C1 segment of cervical spinal cord (tissue), 14 donors: ENCODE measurements at places on chromosomes 2 and 18.

- DNase-seq = no peak
Measured at GRCh38 chr2:216810399-216811160, 49.3 kb downstream of the TNP1 start.

DNA sequence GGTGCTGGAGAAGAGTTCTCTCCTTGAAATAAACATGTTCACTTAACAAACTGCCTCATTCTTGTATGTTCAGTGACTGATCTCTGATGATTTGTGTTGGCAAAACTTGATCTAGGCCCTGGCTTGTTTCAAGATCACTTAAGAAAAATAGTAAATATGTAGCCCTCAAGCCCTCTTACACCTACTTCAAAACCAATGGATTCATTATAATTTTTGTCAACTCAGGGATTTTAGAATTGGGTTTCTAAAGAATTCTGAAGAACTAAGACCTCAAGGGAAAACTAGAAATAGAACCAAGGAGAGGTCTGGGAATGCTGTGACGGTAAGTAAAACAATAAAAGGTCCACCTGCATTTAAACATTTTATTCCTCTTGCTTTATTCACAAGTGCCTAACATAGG is 1731.6 kb upstream of the CELF4 start:
- no peak for DNase-seq

- DNase-seq = no peak
Measured at GRCh38 chr2:83899271-83899670, 559.8 kb downstream of the SUCLG1 start.

DNA sequence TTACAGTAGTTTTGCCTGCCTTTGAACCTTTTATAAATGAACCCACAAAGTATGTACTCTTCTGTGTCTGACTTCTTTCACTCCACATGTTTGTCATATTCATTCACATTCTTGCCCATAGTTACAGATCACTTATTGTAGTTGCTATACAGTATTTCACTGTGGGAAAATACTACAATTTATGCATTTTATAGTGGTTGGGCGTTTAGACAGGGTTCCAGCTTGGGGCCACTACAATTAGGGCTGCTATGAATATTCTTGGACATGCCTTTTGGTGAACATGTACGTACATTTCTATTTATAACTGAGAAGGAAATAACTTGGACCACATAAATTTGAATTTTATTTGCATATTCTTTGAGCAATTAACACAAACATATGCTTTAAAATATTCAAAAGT is 15.4 kb upstream of the PMAIP1 start:
- no peak for DNase-seq

- DNase-seq = no peak
Measured at GRCh38 chr18:64116571-64117175, 32.2 kb downstream of the LINC00305 start.

- DNase-seq = no peak
Measured at GRCh38 chr2:107525406-107525805, 301.3 kb upstream of the RGPD4 start.

- DNase-seq = no peak
Measured at GRCh38 chr2:17805717-17806363, 10.4 kb upstream of the MSGN1 start.

DNA sequence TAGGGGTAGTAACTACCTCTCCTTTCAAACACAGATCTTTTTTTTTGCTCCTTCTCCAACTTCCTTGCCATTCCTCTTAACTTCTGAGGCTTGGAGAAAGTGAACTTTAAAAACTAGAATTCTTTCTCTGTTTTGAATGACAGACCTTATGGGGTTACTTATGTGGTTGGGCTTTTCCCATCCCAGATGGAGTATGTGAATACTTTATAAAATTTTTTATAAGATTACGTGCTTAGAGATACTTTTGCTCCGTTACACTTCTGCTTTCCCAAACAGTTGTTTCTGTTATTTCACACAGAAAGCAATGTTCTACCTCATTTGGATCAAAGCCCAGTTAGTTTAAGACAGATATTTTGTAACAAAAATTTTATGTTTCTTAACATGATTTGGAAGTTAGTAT is 20.2 kb downstream of the GREB1L start:
- DNase-seq = no peak

DNA sequence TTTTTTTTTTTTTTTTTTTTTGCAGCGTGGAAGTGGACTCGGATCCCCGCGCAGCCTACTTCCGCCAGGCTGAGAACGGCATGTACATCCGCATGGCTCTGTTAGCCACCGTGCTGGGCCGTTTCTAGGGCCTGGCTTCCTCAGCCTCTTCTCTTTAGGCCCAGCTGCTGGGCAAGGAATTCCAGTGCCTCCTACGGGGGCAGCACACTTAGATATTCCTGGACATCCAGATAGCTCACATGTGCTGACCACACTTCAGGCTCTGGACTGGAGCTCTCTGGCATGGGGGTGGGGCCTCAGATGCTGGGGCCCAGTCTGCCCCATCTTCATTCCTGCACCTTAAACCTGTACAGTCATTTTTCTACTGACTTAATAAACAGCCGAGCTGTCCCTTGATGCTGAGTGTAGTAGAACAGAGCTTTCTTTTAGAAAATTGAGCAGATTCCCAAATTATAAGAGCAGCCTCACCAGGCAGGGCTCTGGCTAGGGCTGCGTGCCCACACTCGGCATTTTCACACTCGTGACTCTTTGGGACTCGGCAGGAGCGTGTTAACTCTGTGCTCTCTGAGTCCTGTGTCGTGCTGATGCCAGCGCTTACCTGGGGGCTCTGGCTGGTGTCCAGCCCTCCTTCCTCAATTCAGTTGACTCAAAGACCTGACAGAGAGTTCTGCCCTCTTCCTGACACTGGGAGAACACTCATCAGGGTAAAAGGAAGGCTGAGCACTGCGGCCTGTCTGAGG is 19.3 kb downstream of the SLC30A3 start:
- DNase-seq = no peak

DNA sequence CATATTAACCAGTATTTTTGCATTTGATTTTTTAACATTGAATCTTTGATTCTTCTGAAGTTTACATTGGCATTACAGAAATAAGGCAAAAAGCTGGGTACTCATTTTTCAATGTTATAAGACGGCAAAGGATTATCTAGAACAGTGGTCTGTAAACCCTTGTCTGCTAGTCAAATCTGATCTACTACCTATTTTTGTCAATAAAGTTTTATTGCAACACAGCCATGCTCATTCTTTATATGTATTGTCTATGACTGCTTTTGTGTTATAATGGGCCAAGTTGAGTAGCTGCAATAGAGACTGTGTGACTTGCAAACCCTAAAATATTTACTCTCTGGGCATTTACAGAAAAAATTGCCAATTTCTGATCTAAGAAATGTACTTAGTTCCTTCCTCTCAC is 181.0 kb downstream of the PDE11A start:
- no peak for DNase-seq

GRCh38 chr2:230512955-230513748 is 97.2 kb downstream of the SP100 start:
- DNase-seq = no peak

GRCh38 chr18:56770873-56771272 is 119.7 kb downstream of the WDR7 start:
- DNase-seq = no peak

- no peak for DNase-seq
Measured at GRCh38 chr2:205836477-205837221, 154.3 kb downstream of the NRP2 start.

DNA sequence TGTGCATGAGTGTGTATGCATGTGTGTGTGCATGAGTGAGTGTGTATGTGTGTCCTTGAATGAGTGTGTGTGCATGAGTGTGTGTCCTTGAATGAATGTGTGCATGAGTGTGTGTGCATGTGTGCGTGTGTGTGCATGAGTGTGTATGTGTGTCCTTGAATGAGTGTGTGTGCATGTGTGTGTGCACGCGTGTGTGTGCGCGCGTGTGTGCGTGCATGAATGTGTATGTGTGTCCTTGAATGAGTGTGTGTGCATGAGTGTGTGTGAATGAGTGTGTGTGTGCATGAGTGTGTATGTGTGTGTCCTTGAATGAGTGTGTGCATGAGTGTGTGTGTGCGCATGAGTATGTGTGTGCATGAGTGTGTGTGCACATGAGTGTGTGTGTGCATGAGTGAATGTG is 271.9 kb downstream of the RNF144A start:
- no peak for DNase-seq

GRCh38 chr18:65057439-65058083 is 693.3 kb upstream of the CDH7 start:
- no peak for DNase-seq

DNA sequence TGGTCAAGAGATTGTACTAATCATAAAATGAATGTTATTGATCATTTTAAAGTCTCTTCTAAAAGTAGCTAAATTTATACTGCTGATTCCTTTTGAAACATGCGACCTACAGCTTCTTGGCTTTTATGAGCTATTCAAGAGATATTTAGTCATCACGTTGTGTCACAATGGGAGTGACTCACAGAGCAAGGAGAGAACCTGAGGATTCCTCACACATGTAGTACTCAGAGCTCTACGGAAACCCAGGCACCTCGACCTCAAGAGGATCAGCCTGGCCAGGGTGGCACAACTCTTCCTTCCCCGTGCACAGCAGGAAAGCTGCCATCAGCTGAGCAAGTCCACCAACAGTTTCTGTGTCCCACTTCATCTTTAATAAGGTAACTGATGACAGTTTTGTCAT is at the start of gene DHRS9:
DHRS9 (plus strand) TSS at position 223 of the 400 bp plus-strand sequence. CDS start 12,019 bp downstream, outside the sequence.
- no peak for DNase-seq

GRCh38 chr2:180033993-180034894 is 27.1 kb upstream of the CWC22 start:
- no peak for DNase-seq

GRCh38 chr2:217742841-217743240 is 260.0 kb downstream of the TNS1 start:
- no peak for DNase-seq

- no peak for DNase-seq
Measured at GRCh38 chr2:167712275-167712674, 535.1 kb downstream of the STK39 start.

GRCh38 chr18:35572644-35573043 is 8.9 kb upstream of the GALNT1 start:
- DNase-seq = no peak

- DNase-seq = no peak
Measured at GRCh38 chr18:36700955-36701354, 127.8 kb downstream of the TPGS2 start.

GRCh38 chr2:206408323-206409320 is 34.7 kb upstream of the ADAM23 start:
- no peak for DNase-seq

- no peak for DNase-seq
Measured at GRCh38 chr2:45328264-45328870, 282.7 kb downstream of the SRBD1 start.

- no peak for DNase-seq
Measured at GRCh38 chr2:223787358-223787757, 50.0 kb downstream of the AP1S3 start.

DNA sequence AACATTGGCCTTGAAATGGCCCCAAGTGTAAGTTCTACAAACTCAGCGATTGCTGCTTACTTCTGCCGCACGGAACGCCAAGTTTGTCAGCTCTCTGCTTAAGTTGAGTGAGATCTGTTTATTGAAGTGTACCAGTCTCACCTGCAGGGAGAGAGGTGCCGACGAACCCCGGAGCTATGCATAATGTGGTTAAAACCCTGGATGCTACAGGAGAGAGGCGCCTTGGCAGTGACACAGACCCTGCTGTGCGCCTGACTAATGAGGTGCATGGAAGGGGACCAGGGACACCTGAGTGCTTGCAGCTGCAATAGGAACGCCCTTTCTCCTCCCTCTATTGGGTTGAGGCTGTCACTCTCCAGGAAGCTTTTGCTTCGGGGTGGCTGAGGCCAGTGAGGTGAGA is 979 bp downstream of the SLC9A2 start:
- no peak for DNase-seq

- no peak for DNase-seq
Measured at GRCh38 chr2:198930170-198930569, 527.6 kb downstream of the SATB2 start.

- DNase-seq = no peak
Measured at GRCh38 chr2:15763106-15763821, 171.6 kb downstream of the DDX1 start.

- no peak for DNase-seq
Measured at GRCh38 chr2:72148003-72148836, 558 bp upstream of the CYP26B1 start.

DNA sequence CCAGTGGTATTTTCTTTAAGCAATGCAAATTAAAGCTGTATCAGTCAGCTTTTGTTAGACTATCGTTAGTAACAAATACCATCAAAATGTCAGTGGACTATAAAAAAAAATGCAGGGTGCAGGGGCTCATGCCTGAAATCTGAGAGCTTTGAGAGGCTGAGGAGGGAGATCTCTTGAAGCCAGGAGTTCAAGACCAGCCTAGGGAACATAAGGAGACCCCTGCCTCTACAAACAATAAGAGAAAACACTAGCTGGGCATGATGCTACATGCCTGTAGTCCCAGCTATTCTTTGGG is 253.7 kb downstream of the MYCN start:
- DNase-seq = no peak

DNA sequence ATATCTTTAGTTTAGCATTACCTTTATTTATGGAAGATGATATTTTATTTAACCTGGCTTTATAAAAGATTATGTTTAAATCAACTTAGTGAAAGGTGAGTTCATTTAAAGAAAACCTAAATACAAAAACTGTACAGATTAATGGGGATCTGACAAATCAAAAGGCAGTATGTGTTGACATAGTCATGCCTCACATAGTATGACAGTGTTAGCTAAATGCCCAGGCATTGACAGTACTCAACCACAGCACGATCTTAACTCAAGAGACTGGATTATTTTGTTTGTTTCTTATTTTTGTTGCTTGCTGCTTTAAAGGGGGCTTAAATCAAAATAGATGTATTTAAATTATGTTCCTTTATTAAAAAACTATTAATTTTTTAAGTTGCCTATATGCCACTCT is 7.8 kb downstream of the DOK6 start:
- no peak for DNase-seq

DNA sequence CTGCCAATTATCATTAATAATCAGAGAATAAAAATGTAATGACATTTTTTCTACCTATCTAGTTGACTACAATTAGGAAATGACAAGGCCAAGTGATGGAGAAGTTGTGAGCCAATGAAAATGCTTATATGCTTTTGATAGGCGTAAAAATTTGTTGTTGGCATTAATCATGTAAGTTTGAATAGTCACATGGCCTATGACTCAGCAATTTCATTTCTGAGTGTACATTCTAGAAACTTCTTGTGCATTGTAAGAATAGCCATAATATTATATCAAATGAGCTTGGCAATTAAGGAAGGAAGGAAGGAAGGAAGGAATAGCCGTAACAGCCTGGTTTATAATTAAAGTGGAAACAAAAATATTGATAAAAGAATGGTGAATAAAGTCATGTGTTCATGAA is 179.9 kb downstream of the PTH2R start:
- DNase-seq = no peak

- DNase-seq = no peak
Measured at GRCh38 chr2:105411720-105412407, 13.0 kb upstream of the FHL2 start.

GRCh38 chr2:226063704-226064440 is 664.4 kb downstream of the NYAP2 start:
- DNase-seq = no peak
